ENCODE measurements at places on chromosomes 1 and 21. TPM values are rescaled to one million over a fixed set of nuclear protein-coding genes. Genes with fewer than 3 reads are reported as not detected.
A peak's percentile ranks its signal among the peaks of the same experiment; 100 is the strongest.

The TAL1 gene
- 0.17 TPM for total RNA-seq

The SLC9C2 gene
- not detected for total RNA-seq

The STIL gene
- 8.8 TPM for total RNA-seq

The OR14K1 gene
- not detected for total RNA-seq

The PROX1 gene
- total RNA-seq, result 4.8 TPM

The HSPA6 gene
- 0.68 TPM for total RNA-seq

The AGMAT gene
- total RNA-seq, result 0.53 TPM

The PGLYRP4 gene
- total RNA-seq, result not detected

GRCh38 chr1:159798893-159799292, 3.3 kb upstream of the FCRL6 start:
- peak; percentile 73 for DNase-seq

- DNase-seq, result no peak
These were observed 94.1 kb downstream of the GALNT2 start for GRCh38 chr1:230160957-230161771.

GRCh38 chr1:94741510-94741909, 78.6 kb upstream of the SLC44A3 start:
- DNase-seq, result no peak

GRCh38 chr1:209265301-209265700, 318.2 kb upstream of the CAMK1G start:
- no peak for DNase-seq

GRCh38 chr1:43951021-43951985, 4.6 kb downstream of the IPO13 start:
- no peak for DNase-seq

GRCh38 chr1:169692756-169693460, 18.5 kb downstream of the SELL start:
- DNase-seq, result no peak

- DNase-seq, result peak; percentile 18
These were observed 32.9 kb downstream of the GPA33 start for GRCh38 chr1:167057241-167057688.

DNA sequence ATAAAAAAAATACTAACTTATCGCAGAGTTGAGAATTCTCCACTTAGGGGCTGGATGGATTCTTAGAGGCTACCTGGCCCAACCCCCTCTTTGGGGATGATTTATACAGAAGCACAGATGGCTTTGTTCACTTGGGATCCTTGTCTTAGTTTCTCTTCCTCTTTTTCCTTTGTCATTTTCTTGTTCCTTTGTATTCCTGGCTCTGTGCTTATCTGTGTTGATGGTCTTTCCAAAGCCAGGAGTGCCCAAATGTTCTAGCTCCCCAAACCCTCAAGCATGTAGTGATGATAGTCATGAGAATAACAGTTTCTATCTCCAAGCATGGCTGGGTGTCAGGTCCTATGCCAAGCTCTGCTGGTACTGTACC, 27.4 kb downstream of the EPHB2 start:
- no peak for DNase-seq

GRCh38 chr1:24826510-24826909, 81.3 kb downstream of the CLIC4 start:
- no peak for DNase-seq

DNA sequence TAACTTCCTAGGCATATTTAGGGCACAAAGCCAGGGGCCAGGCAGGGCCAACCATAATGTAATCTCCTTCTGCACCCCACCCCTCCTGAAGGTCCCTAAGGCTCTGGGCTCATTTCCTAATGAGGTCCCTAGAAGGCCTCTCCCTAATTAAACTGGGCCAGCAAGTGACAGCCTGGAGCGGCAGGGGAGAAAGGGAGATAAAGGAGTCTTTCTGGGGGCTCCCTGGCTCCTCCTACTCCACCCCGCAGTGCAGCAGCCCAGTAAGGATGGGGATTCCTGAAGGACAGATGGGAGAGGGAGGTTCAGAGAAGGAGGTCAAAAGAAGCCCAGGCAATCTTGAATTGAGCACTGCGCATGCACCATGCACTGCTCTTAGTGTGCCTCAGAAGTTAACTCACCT, 12.8 kb downstream of the LRP8 start:
- DNase-seq, result no peak

- no peak for DNase-seq
These were observed 56.4 kb downstream of the GRIK3 start for GRCh38 chr1:36977731-36978406.

DNA sequence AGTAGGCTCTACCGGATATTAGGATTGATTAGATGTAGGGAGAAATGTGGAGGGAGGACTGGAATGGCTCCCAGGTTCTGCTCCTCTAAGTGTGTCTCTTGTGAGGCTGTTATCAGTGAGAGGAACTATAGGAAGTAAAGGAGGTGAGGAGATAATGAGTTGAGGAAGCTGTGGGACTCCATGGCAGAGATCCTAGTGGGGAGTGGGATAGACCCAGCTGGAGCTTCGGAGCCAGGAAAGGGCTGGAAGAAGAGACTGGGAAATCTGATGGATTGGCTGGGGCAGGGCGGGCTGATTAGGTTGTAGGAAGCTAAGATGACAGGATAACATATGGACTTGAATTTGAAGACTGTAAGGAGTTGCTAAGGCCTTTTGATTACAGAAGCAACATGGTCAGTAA, 14.8 kb upstream of the BCL9 start:
- DNase-seq, result no peak

- no peak for DNase-seq
These were observed 57.5 kb upstream of the DISP3 start for GRCh38 chr1:11421443-11421842.

DNA sequence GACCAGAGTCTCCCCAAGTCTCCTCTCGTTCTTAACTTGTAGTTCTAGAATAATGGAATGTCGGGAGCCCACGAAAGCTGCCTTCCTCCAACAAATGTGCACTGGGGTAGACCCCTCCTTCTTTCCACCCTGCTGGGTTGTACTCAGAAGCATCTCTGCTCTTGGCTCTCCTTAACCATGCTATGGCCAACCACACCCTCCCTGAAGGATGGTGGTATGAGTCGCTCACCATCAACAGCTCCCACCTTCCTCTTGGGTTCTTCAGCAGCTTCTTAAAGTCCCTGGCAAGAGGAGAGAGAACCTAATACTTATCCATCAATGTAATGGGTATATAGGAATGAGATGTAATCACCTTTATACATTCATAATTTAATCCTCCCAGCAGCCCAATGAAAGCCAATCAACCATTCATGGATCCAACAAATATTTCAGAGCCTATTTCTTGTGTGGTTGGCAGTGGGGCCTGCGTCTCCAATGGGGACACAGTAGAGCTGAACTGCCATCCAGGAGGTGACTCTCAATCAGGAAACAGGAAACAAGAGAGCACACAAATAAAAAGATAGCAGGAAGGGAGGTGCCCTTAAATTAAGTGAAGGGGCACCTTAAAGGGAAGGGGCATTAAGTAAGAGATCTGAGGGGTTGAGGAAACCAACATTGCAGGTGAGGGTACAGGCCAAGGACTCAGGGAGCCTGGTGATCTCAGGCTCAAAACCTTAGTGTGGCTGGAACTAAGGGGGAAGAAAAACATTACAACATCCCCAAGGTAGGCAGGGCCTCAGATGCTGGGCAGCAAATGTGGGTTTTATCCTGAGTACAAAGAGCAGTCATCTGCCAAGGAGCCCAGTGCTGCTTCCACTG, 64.4 kb upstream of the ETS2 start:
- no peak for DNase-seq

- DNase-seq, result no peak
These were observed at the start of gene TP73 for GRCh38 chr1:3651930-3652547. TP73 (plus strand) TSS chr1:3652516; CDS start chr1:3682366, 29,850 bp downstream.

- no peak for DNase-seq
These were observed 21.8 kb downstream of the RGS13 start for GRCh38 chr1:192657760-192658159.

GRCh38 chr1:175823406-175823805, 80.0 kb upstream of the TNR start:
- no peak for DNase-seq

- peak; percentile 64 for DNase-seq
These were observed 1.5 kb upstream of the RASSF5 start for GRCh38 chr1:206505702-206506355.

- no peak for DNase-seq
These were observed 4.4 kb upstream of the IGFN1 start for GRCh38 chr1:201186192-201186591.

- DNase-seq, result no peak
These were observed 96.5 kb upstream of the BTG3 start for GRCh38 chr21:17709266-17709611.

Data from astrocyte (in vitro differentiated cells and primary cell).